Tracheal epithelial cell (primary cell): ENCODE measurements at places on chromosomes 11 and 22. TPM values are rescaled to one million over a fixed set of nuclear protein-coding genes. Genes with fewer than 3 reads are reported as not detected.

The FGF4 gene
- not detected in 2 replicates for total RNA-seq

The DERL3 gene
- total RNA-seq, result 1.2 TPM in 1 of 2 replicates, not detected in the other

The GAL gene
- 0.43 and 0.96 TPM in 2 replicates for total RNA-seq

The MMP1 gene
- 29.4 and 97.4 TPM in 2 replicates for total RNA-seq

The APOL6 gene
- 9.8 and 20.7 TPM in 2 replicates for total RNA-seq

The MFRP gene
- not detected in 2 replicates for total RNA-seq

The EMID1 gene
- 0.96 TPM in 1 of 2 replicates, not detected in the other for total RNA-seq

The CLCF1 gene
- 3.0 and 8.9 TPM in 2 replicates for total RNA-seq
